GOT3 (cell line): ENCODE measurements at places on chromosomes 2 and 18.
A peak's percentile ranks its signal among the peaks of the same experiment; 100 is the strongest.

DNA sequence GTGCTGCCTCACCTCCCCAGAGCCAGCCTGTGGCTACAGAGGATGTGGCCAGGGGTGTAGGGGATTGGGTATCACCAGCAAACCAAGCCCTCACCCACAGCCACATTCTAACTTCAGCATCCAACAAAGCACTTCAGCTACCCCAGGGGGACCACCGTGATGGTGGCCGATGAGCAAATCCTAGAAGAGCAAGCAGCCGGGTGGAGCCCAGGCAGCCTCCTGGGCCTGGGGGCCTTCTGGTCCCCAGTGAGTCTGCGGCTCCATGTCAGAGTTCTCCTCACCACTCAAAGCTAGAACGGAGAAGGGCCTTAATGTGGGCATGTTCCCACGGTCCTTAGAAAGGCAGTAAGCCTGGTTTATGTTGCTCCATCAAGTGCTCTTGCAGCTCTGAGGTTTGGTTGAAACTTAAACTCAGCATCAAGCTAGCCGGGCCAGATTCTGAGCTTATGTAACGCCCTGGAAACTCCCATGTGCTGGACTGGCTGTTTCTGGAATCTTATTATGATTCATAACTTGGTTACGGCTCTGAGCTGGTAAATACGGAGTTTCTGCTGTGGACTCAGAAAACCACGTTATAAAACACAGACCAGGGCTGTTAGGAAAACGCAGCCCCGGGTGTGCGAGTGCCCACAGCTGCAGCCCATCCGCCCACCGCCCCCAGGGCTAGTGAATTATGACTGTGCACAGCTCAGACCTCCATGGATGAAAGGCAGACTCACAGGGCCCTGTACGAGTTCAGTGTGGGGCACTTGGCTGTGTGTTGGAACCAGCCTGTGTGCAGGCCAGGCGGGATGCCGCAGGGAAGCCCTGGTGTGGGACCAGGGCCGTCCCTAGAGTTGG, 99.8 kb downstream of the SEPTIN10 start:
- DNase-seq, result peak; percentile 19

- DNase-seq, result no peak
Measured at GRCh38 chr2:191169456-191170300, 18.9 kb upstream of the STAT4 start.

- no peak for DNase-seq
Measured at GRCh38 chr2:182852801-182853200, 13.6 kb downstream of the FRZB start.

- no peak for DNase-seq
Measured at GRCh38 chr2:38539086-38539485, 63.6 kb downstream of the HNRNPLL start.

DNA sequence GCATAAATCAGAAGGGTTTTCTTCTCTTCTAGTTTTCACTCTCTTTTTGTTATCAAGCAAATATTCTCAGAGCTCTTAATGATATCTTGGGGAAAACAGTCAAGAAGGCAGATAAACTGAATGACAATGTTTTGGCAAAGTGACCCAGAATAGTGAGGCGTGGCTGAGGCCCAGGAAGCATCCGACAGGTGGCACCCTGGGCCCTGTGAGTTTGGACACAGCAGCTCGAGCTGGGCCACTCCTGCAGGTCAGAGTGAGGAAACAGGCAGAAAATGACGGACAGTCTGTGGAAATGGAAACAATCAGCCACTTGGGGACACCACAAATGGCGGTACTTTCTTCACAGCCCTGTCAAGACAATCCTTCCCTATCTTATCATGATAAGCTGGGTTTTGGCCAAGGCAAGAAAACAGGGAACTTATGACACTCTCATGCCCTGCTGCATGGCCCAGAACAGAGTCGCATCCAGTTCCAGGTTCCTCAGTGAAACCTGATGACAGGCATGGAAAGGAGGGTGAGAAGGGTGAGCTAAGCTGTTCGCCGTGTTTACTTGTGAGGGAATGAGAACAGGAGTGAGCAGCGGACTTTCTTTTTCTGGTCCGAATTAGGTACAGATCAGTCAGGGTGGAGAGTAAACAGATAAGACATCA, 32.1 kb downstream of the MRPL44 start:
- no peak for DNase-seq

DNA sequence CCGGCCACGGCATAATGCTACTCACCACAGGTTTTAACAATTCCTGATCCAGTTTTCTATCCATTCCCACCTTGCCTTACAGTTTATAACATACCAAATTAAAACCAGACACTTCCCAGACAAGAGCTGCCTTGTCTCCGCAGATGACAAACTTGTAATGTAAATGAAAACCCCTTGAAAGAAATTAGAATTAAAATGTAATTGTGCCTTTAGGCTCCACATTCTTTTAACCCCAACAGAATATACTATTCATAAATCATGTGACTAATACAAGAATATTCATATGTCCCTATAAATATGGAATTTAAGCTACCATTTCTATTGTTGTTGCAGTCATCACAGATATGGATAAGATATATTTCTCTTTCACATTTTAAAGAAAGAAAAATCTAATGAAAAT, 69.9 kb upstream of the ZBTB14 start:
- no peak for DNase-seq

DNA sequence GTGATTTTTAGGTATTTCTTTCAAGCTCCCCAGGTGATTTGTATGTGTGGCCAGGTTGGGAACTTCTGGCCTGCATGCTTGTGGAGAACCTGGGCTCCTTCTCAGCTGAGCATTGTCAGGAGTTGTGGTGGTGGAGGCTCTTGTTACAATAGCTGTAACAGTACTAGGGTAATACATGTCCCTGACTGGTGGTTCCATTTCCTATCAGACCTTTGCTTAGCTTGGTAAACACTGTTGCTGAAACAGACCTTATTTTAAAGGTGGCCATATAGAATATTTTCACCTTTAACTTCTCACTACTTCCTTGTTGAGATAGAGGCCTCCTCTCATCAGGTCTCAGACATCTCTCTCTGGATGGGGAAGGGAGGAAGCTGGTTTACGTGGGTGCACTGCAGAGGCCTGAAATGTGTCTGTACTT, 79.2 kb downstream of the SETBP1 start:
- no peak for DNase-seq

- DNase-seq, result no peak
Measured at GRCh38 chr2:73894877-73895276, 2.1 kb downstream of the ACTG2 start.

GRCh38 chr2:12881952-12882351, 165.2 kb downstream of the TRIB2 start:
- DNase-seq, result no peak

DNA sequence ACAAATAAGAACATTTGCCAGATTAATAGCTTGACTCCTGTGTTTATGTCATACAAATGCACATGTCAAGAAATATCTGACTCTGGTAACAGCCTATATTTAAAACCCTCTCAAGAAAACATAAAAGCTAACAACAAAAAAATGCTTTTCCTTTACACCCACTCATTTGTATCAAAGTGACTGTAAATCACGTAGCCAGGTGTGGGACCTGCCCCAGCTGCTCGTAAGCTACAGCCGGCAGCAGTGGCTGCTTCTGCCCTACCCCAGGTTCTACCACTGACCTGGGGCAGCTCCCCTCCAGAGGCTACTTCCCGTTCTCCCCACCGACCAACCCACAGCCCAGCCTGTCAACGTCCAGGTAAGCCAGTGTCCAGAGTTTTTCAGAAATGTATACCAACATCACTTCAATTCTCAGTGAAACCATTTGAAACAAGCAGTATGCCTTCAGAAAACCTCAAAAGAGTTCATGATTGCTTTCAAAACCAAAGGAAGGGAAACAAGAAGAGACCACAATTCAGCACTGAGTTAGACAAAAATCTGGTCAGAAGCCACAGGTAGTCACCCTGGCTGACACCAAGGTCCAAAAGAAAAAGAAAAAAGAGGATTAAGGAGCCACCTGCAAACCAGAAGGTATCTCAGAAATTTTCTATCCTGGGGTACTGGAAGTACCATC, 40.4 kb downstream of the KIDINS220 start:
- DNase-seq, result no peak

DNA sequence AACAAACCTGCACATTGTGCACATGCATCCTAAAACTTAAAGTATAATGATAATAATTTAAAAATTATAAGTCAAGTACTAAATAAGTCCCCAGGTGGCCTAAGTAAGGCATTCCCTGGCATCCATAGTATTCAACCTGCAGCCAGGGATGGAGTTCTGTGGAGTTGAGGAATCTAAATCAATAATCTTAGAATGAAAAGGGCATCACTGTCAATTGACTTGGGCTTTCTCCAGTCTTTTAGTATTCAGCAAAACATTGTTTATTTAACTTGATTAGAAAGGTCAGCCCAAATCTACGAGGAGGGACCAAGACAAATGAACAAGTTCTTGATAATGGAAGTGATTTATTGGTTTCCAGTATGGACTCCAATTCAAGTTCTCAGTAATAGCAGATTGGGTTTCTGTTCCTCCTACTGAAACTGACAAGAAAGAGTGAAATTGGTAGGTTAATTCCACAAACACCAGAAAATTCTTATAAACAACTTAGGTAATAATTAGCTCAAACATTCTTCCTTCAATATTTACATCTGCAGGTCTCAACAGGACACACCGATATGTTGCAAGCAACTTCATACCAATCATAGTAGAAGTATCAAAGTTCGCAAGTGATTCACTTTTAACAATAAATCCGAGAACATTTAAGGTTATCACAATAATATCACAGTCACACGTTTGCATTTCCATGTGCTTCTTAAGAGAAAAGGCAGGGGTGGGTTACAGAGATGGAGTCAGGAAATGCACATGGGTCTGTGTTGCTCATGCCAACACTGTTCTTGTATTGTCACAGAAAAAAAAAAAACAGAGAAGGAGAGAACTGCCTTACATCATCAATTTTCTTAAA, 51.7 kb upstream of the EHBP1 start:
- DNase-seq, result no peak

- no peak for DNase-seq
Measured at GRCh38 chr2:36322108-36322507, 33.5 kb upstream of the CRIM1 start.

GRCh38 chr2:97931118-97931857, 64.5 kb downstream of the TMEM131 start:
- no peak for DNase-seq

- no peak for DNase-seq
Measured at GRCh38 chr2:193668557-193669323, 1474.0 kb upstream of the TMEFF2 start.

DNA sequence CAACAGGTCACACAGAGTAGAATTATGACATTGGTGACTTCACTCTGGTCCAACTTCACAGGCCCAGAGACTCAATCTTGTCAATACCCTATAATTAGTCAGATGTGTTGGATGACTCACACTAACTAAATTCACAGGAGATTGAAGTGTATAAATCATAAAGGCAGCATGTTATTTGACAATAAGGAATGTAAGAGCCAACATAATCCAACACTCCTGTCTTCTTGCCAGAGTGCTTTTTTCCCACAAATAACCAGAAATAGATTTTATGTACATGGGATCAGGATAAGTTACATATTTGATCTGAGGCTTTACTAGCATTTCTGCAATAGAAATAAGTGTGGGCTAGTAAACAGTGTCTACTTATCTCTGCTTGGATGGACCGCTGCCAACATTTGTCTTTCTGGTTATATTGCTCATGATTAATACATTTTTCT, 42.2 kb upstream of the ZSWIM2 start:
- DNase-seq, result no peak

- DNase-seq, result no peak
Measured at GRCh38 chr2:100178085-100178788, 35.8 kb upstream of the AFF3 start.

- no peak for DNase-seq
Measured at GRCh38 chr2:42791606-42792005, 777 bp downstream of the HAAO start.

DNA sequence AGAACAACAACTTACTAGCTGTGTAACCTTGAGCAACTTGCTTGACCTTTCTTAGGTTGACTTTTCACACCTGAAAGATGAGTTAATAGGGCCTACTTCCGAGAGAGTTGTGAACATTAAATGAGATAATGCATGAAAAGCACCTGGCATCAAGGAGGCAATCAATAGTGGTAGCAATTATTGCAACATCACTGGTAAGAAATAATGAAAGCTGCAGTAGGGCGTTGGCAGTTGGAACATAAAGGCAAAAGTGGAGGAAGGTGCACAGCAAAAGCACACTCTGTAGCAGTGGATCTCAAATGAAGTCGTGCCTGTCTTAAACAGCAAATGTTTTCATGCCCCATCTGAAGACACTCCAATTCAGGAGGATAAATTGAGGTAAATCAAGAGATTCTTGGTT, 178.9 kb upstream of the VRK2 start:
- no peak for DNase-seq

DNA sequence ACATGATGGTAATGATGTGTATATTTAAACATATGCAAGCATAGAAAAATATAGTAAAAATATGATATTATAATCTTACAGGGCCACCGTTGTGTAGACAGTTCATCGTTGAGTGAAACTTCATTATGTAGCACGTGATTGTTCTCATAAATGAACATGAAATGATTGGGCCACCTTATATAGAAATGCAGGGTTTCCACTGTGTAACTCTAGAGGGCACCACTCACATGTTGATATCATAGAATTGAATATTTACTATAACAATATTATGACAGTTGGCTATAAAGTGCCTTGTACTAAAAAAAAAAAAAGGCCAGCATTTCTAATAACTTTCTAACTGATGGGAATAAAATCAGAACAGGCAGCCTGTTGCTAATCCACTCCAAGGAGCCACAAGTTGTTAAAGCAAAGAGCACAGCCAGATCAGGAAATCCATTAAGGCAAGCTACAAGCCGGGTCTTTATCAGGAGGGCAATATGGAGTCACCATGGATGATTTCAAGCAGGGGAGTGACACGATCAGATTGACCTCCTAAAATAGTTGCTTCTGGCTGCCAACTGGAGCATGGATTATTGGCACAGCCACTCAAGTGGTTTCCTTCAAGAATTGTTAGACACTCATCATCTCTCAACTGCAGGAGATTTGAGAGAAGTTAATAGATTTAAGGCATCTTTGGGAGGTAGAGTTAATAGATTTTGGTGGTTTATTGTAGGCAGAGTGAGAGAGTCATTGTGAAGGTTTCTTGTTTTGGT, 16.7 kb downstream of the IL1F10 start:
- no peak for DNase-seq

DNA sequence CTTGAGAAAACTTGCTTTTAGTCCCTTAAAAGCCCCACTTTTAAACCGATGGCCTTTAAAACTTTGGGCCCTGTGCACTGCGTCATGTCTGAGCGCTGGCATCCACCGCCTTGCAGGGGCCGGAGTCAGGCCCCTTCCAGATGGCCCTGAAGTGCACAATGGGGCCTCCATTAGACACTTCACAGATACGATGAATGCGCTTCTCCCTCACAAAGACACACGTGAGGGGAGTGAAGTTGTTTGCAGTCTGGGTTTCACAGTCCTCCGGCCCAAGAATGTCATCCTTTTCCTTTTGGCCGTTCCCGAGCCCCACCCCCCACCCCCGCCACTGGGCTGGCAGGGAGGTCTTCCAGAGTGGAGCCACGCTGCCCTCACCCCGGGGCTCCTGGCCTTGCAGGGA, 415.1 kb upstream of the SALL3 start:
- no peak for DNase-seq

- no peak for DNase-seq
Measured at GRCh38 chr2:106649306-106649705, 162.1 kb downstream of the CD8B2 start.

GRCh38 chr2:85430752-85431569, 12.4 kb downstream of the SH2D6 start:
- DNase-seq, result no peak

GRCh38 chr18:24000613-24001490, 13.7 kb upstream of the TTC39C start:
- DNase-seq, result no peak

- DNase-seq, result no peak
Measured at GRCh38 chr2:60311524-60311923, 241.9 kb downstream of the BCL11A start.

- DNase-seq, result no peak
Measured at GRCh38 chr2:223217373-223217772, 165.4 kb downstream of the KCNE4 start.

- DNase-seq, result no peak
Measured at GRCh38 chr18:6174983-6175745, 239.5 kb downstream of the L3MBTL4 start.
